ENCODE measurements at places on chromosomes 2 and 18.

- DNase-seq, result no peak
These were observed 65.4 kb downstream of the TRIP12 start for GRCh38 chr2:229856413-229856812.

DNA sequence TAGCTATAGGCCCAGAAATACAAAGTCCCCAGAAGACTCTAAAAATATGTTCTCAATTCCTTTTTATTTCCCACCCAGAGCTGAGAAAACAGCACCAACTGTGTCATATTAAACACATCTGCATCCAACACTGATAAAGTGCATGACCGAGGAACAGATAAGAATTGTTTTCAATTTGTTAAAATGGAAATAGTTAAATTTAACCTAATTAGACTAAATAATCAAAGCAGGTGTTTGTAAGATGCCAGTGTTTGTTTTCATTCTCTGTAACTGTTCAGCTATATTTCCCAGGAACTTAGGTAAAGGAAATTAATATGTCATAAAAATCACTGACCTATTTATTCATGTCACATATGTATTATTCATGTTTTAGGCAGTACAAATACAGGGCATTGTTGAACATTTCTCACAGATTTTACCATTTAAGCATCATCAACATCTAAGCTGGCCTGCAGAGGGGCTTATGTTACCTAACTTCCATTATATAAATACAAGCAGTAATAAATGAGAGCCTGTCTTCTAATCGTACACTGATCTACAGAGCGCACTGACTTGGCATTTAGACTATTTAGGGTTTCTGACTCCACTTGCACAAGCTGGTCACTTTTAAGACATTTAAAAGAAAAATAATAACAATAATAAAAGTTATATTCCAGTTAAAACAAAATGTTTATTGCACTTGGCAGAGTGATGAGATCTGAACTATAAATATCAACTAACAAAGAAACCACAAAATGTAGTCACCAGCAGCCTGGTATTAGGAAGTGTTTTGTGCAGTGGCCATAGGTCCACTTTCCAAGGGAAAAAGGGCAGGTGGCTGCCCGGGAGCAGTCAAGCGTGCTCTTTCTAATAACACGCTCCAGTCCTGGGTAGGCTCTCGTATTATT lies 86.6 kb upstream of the ZFP36L2 start:
- no peak for DNase-seq

- no peak for DNase-seq
These were observed 24.2 kb upstream of the KLF11 start for GRCh38 chr2:10019174-10019573.

- DNase-seq, result no peak
These were observed 34.5 kb upstream of the CCDC93 start for GRCh38 chr2:118048401-118048800.

GRCh38 chr18:79553696-79554095 lies 125.9 kb upstream of the CTDP1 start:
- DNase-seq, result no peak

GRCh38 chr18:78538669-78539440 lies 440.8 kb upstream of the SALL3 start:
- no peak for DNase-seq

GRCh38 chr2:200380091-200380561 lies 73.6 kb downstream of the SPATS2L start:
- no peak for DNase-seq

DNA sequence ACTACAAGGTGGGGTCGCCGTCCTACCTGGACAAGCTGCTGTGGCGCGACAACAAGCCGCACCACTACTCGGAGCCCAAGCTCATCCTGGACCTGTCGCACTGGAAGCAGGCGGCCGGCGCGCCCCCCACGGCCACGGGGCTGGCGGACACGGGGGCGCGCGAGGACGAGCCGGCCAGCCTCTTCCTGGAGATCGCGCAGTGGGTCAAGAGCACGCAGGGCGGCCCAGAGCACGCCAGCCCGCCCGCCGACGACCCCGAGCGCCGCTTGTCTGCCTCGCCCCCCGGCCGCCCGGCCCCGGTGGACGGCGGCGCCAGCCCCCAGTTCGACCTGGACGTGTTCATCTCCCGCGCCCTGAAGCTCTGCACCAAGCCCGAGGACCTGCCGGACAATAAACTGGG lies 90.4 kb downstream of the MRO start:
- no peak for DNase-seq

GRCh38 chr2:121294881-121295840 lies 10.2 kb upstream of the TFCP2L1 start:
- no peak for DNase-seq

DNA sequence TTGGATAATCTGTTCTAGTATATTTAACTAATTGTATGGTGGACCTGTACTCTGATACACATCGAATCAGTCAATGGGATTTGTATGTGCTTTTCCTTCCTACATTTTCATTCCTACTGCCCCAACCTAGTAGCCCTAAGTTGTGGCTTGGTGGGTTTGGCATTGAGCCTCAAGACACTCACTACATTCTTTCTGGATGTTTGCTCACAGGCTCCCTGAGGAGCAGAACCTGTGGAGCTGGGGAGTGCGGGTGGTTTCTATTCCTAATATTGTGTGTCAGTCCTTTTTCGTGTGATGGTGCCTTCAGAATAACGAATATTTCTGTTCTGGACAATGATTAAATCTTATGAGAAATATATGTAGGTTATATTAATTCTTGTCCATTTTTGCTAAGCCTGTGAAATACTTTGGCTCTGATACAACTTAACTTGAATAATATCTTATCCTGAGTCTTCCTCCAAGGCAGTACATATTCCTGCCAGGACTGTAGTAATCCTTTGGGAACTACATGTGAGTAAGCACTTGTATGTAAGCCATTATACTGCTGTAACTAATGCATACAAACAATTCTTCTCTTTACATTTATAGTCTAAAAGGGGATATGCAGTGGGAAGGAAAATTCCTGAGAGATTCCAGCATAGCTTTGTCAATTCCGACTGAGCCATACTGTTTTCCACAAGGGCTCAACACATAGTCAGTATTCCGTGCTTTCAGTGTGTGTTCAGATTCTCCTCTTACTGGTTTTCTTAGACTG lies 150.6 kb downstream of the AGPS start:
- DNase-seq, result no peak

DNA sequence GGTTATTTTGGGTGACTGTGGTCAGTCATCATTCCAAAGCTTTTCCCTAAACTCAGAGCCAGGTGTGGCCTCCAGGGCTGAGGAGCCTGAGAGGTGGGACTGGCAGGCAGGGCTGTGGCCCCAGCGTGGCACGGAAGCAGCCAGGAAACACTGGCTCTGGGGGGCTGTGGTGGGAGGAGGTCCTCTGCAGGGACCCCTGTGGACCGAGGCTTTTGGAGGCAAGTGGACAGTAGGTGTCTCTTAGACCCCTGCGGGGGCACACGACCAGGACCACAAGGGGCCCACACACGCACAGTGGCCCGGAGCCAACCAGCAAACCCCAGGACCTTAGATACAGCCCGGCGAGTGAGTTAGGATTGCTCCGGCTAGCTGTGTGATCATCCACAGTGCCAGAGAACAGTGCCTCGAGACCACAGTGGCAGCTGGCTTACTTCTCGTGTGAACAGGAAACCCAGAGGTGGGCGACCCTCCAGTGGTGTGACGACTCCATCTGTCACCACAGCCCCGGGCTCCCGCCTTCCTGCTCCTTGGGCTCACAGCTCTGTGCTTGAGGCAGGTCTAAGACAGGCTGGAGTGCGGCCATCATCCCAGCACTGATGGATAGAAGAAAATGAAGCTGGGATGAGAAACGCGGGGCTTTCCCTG lies 1.6 kb upstream of the RTP5 start:
- peak; percentile 48 for DNase-seq

DNA sequence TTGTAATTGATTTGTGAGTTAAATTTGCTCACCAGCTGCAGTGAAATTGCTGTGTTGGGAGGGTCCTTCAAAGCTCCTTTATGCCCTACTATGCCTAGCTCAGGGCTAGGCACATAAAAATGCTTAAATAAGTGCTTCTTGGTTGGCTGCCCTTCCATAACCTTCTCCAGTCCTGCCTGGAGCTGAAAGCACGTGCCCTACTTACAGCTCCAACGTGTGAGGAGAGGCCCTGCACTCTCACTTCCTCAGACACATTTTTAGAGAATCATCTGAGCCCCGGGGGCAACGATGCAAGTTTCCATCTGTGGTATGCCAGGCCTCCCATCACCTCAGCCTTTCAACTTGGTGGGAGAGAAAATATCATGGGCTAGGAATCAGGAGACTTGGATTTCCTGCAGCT lies 202.7 kb downstream of the BCL11A start:
- no peak for DNase-seq

DNA sequence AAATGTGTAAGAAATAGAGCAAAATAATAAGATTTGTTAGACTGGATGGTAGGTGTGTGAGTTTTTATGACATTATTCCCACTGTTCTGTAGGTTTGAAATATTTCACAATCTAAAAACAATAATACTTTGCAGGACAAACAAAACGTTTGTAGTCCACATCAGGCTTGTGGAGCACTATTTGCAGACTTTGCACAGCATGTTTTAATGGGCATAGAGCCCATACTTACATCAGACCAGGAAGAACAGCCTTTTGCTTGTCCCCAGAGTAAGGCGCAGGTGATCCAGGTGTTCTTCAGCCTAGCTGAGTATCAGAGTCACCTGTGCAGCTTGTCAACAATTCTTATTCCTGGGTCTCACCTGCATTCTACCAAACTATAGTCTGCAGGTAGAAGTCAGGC lies 9.1 kb upstream of the STK39 start:
- no peak for DNase-seq

- no peak for DNase-seq
These were observed 97.9 kb upstream of the KLHL29 start for GRCh38 chr2:23286758-23287704.

GRCh38 chr18:55641486-55641885 lies 53.5 kb upstream of the TCF4 start:
- no peak for DNase-seq

DNA sequence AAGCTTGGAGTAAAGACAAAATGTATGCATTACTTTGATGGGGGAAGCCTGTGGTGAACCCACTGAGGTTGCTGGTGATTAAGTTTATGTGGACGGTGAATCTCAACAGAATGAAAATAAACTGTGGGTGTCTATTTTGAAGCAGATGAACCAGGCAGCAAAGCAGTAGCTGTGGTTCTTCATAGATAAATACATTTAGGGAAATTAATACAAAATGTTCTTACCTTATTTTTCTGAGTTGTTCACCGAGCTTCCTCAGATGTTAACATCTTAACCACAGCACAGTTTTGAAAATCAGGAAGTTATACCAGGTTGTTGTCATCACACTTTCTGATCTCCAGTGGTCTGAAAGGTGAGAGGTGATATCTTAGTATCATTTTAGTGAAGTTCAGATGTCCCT lies 53.9 kb downstream of the NCK2 start:
- no peak for DNase-seq

DNA sequence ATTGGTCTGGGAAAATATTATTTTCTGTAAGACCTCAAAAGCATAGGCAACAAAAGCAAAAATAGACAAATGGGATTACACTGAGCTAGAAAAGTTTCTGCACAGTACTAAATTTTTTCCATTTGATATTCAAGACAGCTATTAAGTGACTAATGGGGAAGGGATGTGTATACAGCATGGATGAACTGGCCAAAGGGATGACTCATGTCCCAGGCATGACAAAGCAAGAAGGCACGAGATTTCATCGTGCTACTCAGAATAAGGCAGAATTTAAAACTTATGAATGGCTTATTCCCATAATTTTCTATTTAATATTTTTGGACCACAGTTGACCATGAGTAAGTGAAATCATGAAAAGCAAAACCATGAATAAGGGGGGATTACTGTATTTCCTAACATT lies 1250.1 kb upstream of the GYPC start:
- no peak for DNase-seq

- DNase-seq, result no peak
These were observed 773.0 kb downstream of the CPS1 start for GRCh38 chr2:211329421-211329820.

DNA sequence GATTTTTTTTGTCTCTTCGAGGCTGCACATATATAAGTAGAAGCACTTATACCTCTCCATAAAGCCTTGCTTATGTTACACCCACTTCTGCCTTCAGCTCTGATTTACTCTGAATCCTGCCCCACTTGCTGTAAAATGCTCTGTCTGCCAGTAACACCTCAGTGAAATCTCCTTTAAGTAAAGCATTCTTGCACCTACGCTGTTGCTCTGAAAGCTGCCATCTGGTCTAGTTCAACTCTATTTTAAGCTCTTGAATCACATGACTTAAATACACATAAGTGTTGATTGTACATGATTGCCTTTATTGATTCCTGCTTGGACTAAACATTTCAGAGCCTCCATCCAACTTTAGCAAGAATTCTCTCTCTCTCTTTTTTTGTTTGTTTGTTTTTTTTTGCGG lies 609.0 kb upstream of the CELF4 start:
- DNase-seq, result no peak

DNA sequence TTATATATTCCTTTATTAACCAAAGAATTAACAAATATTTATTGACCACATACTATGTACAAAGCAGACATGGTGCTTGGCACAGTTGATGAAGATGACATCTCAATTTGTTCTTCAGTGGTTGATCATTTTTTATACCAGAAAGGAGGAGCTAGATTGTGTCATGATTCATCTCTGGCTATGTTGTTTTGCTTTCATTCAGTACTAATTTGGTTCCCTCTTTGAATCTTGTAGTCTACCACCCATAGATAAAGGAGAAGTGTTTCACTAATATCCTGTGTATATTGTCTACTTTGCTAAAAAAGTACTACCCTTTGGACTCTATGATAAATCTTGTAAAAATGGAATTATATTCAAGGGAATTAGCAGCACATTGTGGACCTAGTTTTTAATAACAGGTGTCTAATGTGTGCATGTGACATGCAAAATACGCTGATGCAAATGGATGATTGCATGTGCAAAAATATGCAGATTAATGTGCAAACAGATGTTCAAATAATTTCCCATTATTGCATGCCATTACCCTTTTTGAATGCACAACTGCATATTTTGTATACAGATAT lies 313.2 kb upstream of the ZEB2 start:
- DNase-seq, result no peak

DNA sequence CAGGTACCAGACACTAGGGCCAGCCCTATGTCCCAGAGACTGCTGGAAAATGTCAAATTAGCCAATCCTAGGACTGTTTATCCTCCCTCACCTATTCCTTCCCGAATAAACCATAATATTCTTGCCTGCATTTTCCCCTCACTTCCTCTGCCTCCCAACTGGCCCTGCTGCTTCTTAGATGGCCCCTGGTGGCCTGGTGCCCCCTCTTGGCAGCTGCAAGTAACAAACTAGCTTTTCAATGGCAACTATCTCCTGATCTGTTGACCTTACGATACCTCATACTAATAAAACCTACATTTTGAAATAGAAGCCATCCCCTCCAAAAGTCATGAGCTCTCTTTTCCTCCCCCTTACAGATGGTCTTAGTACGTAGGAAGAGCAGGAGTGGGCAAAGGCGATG lies 132.0 kb downstream of the ALPK2 start:
- DNase-seq, result no peak

- no peak for DNase-seq
These were observed 57.0 kb upstream of the CD226 start for GRCh38 chr18:70004696-70005095.

DNA sequence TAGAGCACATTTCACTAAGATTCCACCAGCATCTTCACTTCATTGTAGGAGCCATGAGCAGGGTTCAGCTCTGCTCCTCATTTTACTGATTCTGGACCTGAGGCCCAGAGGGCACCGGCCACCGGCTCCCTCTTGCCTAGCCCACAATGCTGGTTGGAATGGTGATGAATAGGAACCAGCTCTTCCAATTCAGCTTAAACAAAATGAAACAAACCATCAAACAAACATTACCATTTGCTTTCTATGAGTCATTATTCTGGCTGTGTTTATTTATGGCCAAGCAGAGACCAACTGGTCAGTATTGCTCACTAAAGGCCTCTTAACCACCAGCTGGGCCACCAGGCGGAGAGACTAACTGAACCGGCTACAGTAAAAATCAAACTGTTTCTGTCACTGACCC lies 176.7 kb downstream of the MTX2 start:
- no peak for DNase-seq

Measured in stimulated activated CD4-positive, alpha-beta T cell treated with anti-CD3 and anti-CD28 coated beads, Interleukin-4, amount 100 ng/mL, for 1 hour (primary cell).